ENCODE measurements at places on chromosomes 1 and 21.

DNA sequence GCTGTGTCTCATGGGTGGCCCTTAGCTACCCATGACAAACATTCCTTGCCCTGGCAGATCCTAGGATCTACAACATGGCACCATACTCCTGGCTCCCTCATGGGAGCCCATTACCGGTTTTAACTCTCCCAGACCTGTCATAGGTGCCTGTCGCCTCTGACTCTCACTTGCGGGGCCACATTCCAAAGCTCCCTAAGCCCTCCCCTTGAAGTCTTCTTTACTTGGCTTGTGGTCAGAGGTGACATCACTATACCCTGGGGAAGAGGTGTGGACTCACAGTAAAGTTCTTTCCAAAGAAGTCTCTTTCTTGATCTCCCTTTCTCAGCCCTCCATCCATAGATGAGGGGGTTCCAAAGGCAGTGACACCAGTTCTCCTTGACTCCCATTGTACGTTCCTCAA lies 5.4 kb upstream of the SLAMF9 start:
- DNase-seq: no peak

DNA sequence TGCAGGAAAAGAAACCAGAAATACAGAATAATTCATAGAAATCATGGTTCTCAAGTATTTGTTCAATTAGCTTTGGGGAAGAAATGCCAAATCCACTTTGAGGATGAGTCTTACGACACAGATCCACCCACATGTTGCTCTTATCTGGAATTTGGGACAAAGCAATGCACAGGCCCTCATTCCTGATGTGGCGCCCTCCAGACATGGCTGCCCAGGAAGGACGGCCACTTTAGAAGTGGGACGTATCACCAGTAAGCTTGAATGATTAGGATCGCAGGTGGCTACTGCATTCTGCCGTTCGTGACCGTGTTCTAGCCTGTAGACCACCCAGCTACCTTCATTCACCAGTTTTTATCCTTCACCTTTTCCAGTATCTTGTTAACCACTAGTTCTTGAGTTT lies 20.1 kb upstream of the NCMAP start:
- DNase-seq: no peak

DNA sequence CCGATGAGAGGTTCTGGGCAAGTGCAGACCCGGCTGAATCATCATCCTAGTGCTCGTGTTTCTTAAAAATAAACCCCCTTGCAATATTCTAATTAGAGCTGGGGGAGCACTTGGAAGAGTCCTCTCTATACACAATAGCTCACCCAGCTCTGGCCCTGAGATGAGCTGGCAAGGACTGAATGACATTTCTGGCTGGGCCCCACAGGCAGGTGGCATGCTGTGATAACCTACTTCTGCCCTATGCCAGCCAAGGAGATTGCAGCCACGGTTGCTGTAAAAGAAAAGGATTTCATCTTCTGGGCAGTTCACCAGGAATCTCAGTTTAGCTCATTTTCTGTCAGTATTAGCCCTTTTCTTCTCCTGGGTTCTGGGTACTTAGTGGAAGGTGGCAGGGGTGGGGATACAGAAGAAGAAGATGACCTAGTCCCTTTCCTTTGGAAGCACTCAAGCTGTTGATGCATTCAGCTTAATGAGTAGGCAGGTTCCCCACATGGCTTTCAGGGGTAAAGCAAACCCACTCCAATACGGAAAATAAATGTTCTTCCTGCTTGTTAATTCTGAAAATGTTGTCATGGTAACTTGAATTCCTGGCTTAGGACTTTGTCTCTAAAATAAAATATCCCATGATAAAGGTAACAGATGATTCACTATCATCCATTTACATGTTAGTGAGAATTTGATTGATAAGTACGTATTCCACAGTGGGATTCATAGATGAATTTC lies 32.2 kb downstream of the VASH2 start:
- DNase-seq: no peak

- DNase-seq: no peak
Observed at GRCh38 chr1:93675271-93675670, 6.4 kb downstream of the BCAR3 start.

DNA sequence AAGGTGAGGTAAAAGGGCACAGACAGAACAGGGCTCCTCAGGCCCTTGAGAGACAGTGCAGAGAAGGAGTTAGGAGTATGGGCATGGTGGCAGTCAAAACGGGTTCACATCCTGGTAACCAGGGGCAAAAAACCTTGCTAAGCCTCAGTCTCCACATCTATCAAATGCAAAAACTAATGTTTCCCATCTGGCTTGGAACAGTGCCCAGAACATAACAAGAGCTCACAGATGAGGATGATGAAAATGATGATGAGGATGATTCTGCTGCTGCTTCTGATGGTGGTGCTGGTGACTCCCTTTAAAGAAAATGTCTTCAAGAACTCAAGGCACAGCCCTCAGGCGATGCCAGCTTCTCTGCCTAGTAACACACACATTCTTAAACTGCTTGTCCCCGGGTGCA lies 24.1 kb downstream of the HHIPL2 start:
- DNase-seq: no peak

DNA sequence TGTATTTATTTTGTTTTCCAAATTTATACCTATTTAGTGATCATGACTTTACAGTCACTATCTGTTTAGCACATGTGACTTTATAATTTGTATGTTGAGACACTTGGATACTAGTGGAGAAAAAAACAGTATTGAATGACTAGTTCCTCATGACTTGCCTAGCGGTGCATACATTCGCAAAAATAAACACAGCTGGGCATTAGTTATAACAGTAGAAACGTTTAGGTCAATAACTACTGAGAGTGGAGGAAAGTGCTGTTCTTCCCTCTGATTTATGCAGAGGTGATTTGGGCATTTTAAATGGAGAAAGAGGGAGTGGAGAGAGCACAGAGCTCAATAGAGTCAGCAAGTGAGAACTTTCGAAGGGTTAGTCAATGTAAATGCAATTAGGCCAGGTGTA lies 1679.0 kb upstream of the B3GALT2 start:
- DNase-seq: no peak

- DNase-seq: no peak
Observed at GRCh38 chr1:16396591-16396990, 29.5 kb downstream of the SZRD1 start.

DNA sequence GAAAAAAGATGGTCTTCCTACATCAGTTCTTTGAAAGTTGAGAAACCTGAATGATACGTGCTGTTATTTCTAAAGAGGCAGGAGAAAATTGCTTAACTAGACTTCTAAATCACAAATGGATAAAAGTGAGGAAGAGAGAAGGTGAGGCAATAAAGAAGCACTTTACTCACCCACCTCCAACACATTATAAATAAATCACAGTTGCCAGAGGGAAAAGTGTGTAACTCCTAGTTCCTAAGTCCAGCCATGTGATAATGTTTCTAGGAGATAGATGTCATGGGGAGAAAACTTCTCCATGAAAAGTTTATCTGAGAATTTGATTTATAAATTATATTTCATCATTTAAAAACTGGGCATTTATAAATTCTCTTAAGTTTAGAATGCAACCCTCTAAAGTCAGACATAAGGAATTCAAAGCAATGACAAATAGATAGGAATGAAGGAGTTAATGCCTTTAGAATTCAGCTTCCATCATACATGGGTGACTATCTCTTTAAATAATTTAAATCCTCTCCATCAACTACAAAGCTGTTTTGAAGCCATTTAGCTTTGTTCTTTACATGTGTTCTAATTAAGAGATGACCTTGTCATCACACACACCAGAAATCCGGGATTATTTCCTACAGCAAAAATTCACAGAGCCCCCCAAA lies 60.0 kb downstream of the NRIP1 start:
- no peak for DNase-seq

- DNase-seq: no peak
Observed at GRCh38 chr1:213250041-213250440, 199.0 kb downstream of the RPS6KC1 start.

GRCh38 chr1:232576537-232576936 lies 53.4 kb downstream of the SIPA1L2 start:
- no peak for DNase-seq

DNA sequence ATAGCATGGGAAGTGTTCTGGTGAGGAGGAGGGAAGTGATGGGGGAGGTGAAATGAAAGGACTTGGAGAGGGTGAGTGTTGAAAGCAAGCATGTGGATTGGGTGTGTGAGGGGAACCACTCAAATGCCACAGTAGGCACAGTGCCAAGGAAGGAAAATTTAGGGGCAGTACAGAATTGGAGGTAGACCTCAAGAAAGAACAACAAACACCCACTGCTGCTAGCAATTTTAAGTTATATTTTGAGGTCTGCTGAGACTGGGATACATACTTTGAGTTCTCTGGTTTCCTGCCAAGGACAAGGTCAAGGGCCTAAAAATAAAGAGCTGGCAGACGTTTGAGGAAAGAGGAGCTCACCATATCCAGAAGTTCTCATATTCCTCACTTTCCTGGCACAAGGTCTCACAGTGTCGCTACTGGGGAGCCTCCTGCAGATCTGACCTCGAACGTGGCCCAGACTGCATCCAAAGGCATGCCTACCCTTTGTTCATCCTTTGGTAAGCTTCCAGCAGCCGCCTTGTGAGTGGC lies 104.0 kb downstream of the BRINP2 start:
- DNase-seq: no peak

DNA sequence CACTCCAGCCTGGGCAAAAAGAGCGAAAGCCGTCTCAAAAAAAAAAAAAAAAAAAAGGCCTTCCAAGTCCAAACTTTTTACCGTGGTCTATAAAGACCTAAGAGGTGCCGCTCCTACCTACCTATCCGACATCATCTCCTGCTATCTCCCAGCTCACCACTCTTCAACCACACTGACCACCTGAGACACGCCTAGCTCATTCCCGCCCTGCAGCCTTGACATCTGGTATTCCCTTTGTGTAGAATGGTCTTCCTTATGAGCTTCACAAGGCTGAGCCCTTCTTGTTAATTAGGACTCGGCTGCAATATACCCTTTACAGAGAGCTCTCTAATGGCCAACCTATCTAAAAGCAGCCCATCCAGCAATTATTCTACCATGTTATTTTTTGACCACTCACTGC lies 680 bp downstream of the MAGOH start:
- peak; percentile 10 for DNase-seq

DNA sequence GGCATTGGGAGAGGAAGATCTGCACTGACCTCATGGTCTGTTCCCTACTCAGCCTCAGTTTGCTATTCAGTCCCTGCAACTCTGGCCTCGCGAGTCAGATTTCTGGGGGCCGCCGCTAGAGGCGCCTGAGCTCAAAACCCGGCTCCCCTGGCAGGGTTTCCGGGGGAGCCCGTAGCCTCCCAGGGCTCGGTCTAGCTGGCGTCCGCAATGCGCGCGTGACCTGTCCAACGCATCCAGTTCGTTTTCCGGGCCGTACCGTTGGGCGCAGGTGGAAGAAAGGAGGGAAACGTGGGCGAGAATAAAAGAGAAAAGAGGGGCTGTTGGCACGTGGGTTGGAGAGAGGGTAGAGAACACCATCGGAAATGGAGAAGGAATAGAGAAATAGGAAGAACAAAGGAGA lies at the start of gene ADAM30:
Gene ADAM30 (minus strand): TSS at position 213 of the 400 bp plus-strand sequence. CDS start 179 bp downstream, at position 34.
- DNase-seq: no peak

- DNase-seq: no peak
Observed at GRCh38 chr1:114323959-114324661, 170.4 kb upstream of the SYT6 start.

GRCh38 chr1:201089596-201089995 lies 22.6 kb downstream of the CACNA1S start:
- DNase-seq: no peak

- DNase-seq: no peak
Observed at GRCh38 chr1:164644774-164645644, 86.0 kb downstream of the PBX1 start.

DNA sequence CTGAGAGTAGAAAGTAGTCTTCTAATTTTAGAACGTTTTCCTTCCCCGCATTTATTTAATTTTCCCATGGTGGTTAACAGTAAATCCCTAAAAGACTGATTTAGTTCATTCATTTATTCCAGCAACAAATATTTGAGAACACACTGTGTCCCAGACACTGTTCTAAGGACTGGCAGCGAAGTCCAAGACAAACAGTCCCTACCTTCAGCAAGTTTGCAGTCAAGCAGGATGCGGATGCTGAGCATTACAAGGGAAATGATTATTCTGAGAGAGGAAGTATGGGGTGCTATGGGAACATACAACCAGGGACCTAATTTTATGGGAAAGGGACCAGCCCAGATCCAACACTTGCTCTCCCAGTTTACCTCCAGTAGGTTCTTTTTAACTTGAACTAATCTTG lies 1.2 kb upstream of the C1orf74 start:
- no peak for DNase-seq

DNA sequence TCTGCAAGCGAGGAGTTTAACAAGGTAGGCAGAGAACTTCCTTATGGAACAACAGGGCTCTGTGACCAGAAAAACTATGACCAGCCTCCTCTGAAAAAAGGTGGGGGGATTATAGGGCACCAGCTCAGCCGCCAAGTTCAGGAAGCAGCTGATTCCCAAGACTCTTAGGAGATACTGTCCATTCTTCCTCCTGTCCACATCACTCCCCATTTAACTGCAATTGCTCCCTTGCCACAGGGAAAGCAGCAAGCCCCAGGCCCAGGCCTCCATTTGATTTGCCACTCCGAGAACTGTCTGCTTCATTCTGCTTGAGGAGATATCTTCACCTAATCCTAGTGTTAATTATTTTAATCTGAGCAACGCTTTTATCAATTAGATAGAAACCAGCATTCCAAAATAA lies 254.3 kb downstream of the ZNF648 start:
- DNase-seq: no peak

DNA sequence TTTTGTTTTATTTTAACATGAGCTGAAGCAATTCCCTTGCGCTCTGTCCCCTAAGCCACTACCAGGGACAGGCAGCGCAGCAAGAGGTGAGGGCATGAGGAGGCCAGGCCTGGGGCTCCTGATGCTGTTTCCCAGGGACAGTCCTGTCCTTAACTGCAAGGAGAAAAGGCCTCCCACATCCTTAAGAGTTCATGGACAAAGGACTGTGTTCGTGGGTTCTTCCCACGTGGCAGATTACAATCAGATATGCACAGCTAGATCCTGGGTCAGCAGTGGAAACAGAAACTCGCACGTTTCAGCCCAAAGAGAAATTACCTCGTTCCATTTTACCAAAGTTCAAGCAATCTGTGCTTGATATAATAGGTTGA lies 85.8 kb downstream of the MIS18A start:
- DNase-seq: no peak

DNA sequence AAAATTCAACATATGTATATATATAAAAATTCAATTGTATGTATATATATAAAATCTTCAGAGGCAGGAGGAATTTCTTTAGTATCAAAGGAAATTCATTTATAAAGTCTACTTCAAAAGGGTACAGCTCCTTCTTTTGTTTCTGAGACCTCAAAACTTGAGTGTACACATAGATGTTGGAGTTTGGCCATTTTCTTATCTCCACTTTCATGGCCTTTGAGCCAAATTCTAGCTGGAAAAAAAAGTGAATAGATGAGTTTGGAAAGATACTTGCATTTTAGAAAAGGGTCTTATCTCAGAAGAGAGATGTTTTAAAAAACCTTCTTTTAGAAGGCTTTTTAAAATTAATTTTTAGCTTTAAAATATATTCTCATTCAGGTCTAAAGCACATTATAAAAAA lies 103.2 kb downstream of the ATF6 start:
- no peak for DNase-seq

GRCh38 chr1:149997585-149998262 lies 12.8 kb downstream of the OTUD7B start:
- DNase-seq: peak; percentile 59
